ENCODE measurements at places on chromosomes 3 and 15.
A peak's percentile ranks its signal among the peaks of the same experiment; 100 is the strongest.

GRCh38 chr3:46619845-46620778 is 7.8 kb downstream of the FAM240A start:
- no peak for DNase-seq

GRCh38 chr15:52254391-52254790 is 41.2 kb downstream of the MYO5C start:
- DNase-seq = no peak

- no peak for DNase-seq
Measured at GRCh38 chr3:79366414-79366813, 401.4 kb downstream of the ROBO1 start.

DNA sequence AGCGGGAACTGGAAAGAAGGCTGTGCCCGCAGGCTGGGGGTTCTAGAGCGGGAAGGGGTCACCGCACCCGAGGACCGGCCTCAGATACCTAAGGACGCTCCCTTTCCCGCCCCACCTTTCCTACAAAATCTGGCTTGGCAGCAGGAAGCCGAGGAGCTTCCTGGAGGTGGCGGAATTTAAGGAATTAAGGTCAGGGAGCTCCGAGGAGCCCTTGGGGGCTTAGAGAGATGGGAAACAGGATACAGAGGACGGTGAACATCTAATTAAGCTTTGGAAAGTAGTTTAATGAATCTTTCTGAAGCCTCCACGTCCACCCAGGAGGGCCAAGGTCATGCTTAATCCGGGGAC is 507 bp upstream of the AP3B2 start:
- DNase-seq = no peak

DNA sequence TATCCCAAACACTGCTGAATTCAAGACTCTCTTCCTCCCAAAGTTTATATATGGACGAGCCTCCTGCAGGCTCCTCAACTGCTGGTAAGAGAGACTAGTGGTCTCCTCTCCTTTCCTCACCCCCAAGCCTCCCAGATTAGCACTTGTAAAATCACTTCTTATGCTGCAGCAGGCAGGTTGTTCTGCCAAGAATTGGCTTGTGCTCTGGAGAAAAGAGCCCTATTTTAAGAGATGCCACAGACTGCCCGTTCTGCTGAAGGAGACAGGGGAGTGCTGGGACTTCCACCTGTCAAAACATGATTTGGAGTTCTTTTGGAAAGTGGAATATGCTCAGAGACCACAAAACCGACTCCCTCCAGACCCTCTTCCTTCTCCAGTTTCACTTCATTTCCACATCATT is 230.9 kb upstream of the EIF1B start:
- no peak for DNase-seq

DNA sequence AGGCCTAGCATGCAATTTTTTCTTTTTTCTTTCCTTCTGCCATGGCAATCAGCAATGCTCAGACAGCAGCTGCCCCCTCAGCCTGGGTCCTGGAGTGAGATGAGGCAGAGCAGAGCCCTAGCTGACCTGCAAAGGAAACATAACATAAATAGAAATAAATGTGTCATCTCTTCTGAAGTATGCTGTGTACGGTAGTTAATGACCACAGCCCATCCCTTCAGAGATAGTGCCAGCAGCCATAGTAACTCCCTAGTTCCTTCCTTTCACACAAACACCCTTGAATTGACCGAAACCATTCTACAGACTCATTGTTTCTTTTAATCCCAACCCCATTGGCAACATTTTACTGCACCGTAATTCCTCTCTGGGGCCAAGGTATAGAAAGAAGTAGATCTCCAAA is 8.4 kb upstream of the CD47 start:
- no peak for DNase-seq

- DNase-seq = no peak
Measured at GRCh38 chr15:51223771-51224229, 114.6 kb downstream of the CYP19A1 start.

DNA sequence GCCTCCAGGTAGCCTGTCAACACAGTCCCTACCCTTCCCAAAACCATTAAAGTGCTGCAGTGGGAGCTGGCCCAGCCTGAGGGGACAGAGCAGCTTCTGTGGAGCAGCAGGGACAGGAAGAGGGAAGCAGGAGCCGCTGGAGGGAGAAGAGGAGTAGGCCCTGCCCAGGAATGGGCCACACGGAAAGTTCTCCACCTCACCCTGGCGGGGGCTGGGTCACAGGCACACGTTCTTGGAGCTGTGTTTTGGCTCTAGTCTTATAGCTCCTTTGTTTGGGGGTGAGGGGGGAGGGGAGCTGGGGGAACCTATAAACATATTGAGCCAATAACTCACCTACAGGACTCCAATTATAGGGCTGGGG is 508.6 kb downstream of the SHQ1 start:
- DNase-seq = no peak

GRCh38 chr3:25785826-25786225 is 2.6 kb upstream of the NGLY1 start:
- DNase-seq = no peak

- DNase-seq = peak; percentile 90
Measured at GRCh38 chr3:112074616-112075497, 11.3 kb upstream of the C3orf52 start.

DNA sequence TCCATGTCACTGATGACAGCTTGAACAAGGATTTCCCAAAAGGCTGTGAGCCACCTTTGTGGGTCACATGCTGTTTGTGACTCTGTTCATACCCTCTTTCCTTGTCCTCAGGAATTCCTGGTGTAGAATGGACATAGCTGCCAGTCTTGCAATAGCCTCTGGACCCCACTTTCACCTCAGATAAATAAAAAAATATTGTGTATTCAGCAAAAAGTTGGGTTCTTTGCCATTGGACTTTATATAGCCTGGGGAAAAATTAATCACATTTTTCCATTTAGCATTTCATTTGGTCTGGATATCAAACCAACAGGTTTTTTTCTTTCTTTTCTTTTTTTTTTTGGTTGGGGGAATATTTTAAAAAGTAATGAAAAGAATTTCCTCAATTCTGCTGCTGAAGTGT is 144.8 kb downstream of the PDCD6IP start:
- no peak for DNase-seq

DNA sequence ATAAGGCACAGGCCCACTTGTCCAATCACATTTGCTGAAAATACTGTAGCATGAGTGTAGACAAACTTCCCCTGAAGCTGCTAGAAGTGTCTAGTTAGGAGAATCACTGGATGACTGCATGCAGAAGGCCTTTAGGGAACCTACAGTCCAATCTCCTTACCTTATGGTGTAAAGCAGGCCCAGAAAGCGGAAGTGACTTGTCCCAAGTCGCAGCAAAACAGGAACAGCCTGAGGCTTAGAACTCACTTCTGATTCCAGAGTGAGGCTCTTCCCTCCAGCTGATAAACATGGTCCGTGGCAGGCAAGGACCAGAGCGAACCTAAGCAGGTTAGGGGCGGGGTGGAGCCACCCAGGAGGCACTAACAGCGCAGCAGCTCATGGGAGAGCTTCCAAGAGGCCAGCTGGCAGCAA is 2.5 kb downstream of the GRAMD2A start:
- DNase-seq = peak; percentile 35
